Ovary (tissue), 10 donors: ENCODE measurements at places on chromosomes 16 and 17. TPM values are rescaled to one million over a fixed set of nuclear protein-coding genes. Genes with fewer than 3 reads are reported as not detected.
A peak's percentile ranks its signal among the peaks of the same experiment; 100 is the strongest.

GRCh38 chr17:49997773-49998703 lies 3.0 kb upstream of the DLX3 start:
- peak; percentile 82 for DNase-seq

Gene XYLT1
- total RNA-seq: 15.6 TPM

GRCh38 chr17:70317421-70317820 lies 148.1 kb downstream of the KCNJ2 start:
- DNase-seq: no peak

DNA sequence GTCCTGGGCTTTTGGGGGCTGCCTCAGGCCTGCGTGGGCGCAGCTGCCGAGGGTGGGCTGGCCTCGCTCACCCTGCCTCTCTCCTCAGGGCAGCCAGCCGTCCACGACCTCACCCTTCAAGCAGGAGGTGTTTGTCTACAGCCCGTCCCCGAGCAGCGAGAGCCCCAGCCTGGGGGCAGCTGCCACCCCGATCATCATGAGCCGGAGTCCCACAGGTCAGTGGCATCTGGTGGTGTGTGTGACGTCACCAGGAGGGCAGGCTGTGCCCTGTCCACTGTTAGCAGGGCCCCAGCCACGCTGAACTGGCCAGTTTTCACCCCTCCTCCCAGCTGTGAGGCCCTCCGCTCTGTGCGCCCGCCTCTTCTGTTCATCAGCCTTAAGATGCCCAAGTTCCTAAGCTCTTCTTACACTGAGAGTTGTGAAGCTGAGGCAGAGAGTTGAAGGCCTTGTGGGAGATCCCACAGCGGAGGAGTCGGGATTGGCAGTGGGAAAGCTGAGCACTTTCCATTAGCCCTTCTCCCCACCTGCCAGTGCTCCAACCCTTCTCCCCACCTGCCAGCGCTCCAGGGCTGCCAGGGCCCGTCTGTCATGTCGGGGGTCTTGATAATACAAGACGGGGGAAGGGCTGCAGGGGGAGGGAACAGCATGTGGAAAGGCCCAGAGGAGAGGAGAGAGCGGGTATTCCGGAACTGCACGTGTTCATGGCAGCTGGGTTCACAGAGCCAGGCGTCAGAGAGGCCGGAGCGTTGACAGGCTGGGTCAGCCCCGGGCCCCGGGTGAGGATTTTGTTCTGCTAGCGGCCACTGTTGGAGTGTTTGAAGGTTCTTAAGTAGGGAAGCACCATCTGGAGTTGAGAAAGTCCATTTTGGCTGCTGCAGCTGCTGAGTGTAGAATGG lies 36.3 kb downstream of the OR1D5 start:
- DNase-seq: peak; percentile 23

DNA sequence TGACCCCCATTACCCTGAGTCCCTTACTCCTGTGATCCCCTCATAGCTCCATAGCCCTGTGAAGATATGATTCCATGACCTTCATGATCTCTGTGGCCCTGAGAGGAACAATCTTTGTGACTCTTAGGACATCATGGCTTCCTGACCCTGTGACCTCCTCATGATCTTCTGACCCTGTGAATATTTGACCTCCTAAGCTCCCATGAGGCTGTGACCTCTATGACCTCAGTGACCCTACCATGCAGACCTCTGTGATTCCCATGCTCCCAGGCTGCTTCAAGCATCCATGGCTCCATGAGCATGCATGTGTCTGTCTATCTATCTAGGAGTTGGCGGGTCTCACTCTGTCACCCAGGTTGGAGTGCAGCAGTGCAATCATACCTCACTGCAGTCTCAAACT lies 12.1 kb downstream of the RIPOR1 start:
- DNase-seq: no peak

Gene ENPP7
- not detected for total RNA-seq
